ENCODE measurements at places on chromosomes 7 and 10. TPM values are rescaled to one million over a fixed set of nuclear protein-coding genes. Genes with fewer than 3 reads are reported as not detected.

Gene CUZD1
- total RNA-seq: 0.02 TPM

Gene ARL4A
- total RNA-seq: 31.7 TPM

Gene VWDE
- total RNA-seq: 4.4 TPM

Gene OR9A2
- total RNA-seq: not detected

Gene SAMD9
- total RNA-seq: 132 TPM

Gene ZNF107
- total RNA-seq: 8.1 TPM

Gene SEPTIN14
- total RNA-seq: not detected

Gene NKX1-2
- total RNA-seq: 0.02 TPM

Gene NCF1
- not detected for total RNA-seq

Gene PNLIPRP1
- total RNA-seq: not detected

Gene ODAD2
- 0.54 TPM for total RNA-seq

Gene CCDC126
- 11.3 TPM for total RNA-seq

Gene PIP
- not detected for total RNA-seq

Gene GIMAP2
- 6.3 TPM for total RNA-seq

Gene NSMCE4A
- 70.7 TPM for total RNA-seq

Gene GJC3
- total RNA-seq: not detected

Gene PON3
- 0.49 TPM for total RNA-seq

Gene SMO
- total RNA-seq: 3.1 TPM

Gene TCAF2
- 3.9 TPM for total RNA-seq

Gene PRKG1
- 1.7 TPM for total RNA-seq

Gene OR2A42
- not detected for total RNA-seq

Gene MYO1G
- not detected for total RNA-seq

Gene MOGAT3
- not detected for total RNA-seq

Gene FAM237B
- total RNA-seq: not detected

Gene FGFR2
- 2.1 TPM for total RNA-seq

Gene SFTPA1
- total RNA-seq: not detected

Gene EVX1
- total RNA-seq: not detected

Gene CCZ1
- 114 TPM for total RNA-seq

Gene WEE2
- not detected for total RNA-seq

Gene BAIAP2L1
- total RNA-seq: 19.3 TPM

Gene FFAR4
- not detected for total RNA-seq

Gene ASAH2
- total RNA-seq: 1.9 TPM

Gene EPHB6
- total RNA-seq: 0.02 TPM

Gene RAPGEF5
- 0.22 TPM for total RNA-seq

Gene TAS2R41
- not detected for total RNA-seq

Gene TMEM229A
- not detected for total RNA-seq

Gene CDC14C
- total RNA-seq: 0.07 TPM

Gene NEBL
- 0.05 TPM for total RNA-seq

Gene FOXP2
- not detected for total RNA-seq

Gene AS3MT
- total RNA-seq: 0.12 TPM

Gene ZNF33B
- 9.8 TPM for total RNA-seq

Gene C10orf105
- total RNA-seq: not detected

Gene PLCE1
- 2.3 TPM for total RNA-seq

Gene MBLAC1
- 4.6 TPM for total RNA-seq

Gene HEPACAM2
- not detected for total RNA-seq

Gene ABCC2
- total RNA-seq: 6.1 TPM

Gene PPA1
- total RNA-seq: 143 TPM

Gene CHAT
- total RNA-seq: not detected

Gene STEAP2
- total RNA-seq: 3.8 TPM

Gene TMEM209
- total RNA-seq: 22.7 TPM

Gene POP7
- 55.9 TPM for total RNA-seq

Gene CLDN4
- 1.1 TPM for total RNA-seq

Gene NPY4R
- 2.9 TPM for total RNA-seq

Gene MRPS16
- total RNA-seq: 54.2 TPM

Gene KNDC1
- not detected for total RNA-seq

Measured in M059J (cell line).